Inflammatory macrophage treated with lipopolysaccharide for 4 hours (primary cell): ENCODE measurements at places on chromosomes 2 and 18.

GRCh38 chr2:119178776-119179175 is 20.2 kb upstream of the C1QL2 start:
- no peak for DNase-seq

DNA sequence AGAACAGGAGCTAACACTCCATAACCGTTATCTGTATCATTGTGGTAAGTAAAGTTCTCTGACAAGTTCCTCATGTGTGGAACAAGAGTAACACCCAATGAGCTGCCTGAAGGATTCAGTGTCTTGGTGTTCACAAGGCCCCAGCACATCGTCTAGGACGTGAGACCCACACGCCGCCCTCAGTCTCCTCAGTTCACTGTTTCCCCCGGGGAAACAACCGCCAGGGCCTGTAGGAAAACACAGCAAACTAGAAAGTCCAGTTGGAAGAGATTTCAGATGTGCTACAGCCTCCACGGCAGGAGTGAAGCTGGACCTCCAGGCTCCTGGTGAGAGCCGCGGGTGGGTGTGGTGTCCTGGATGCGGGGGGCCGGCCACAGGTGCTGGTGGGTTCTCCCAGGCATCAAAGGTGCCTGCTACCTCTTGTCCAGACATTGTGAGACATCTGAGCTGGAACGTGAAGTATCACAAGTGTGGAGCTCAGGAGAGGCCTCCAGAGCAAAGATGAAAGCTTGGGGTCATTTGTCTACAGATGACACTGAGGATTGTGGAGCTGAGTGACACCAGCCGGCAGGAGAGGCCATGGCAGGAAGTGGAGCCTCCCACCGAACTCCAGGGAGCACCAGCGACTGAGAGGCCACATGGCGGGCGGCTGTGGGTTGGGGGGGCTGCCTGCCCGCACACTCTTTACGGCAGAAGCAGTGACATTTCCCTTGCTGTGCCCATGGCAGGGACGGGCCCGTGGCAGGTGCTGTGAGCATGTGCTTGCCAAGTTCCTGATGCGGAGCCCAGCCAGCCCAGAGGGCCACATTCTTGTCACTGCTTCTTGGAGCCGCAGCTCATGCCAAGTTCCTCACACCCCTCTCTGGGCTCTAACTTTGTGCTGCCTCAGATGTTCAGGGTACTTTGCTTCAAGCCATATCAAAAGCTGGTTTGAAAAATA is 131.2 kb downstream of the TMEM18 start:
- DNase-seq = no peak

DNA sequence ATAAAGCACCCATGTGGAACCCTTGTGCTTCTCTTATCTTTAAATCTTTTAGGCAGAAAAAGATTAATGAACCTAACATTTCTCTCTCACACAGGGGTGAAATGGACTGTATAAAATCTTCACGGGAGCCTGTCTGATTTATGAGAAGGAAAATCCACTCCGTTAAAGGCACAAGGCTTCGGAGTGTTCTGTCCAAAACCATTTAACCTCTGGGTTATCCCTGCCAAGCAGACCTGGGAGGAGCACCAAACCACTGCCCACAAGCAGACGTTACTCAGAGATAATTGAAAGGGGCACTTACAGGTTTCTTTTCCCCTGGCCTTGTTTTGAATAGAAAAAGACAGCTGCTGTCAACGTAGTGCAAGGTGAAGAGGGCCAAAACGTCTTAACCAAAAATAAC is 184.4 kb upstream of the DOK6 start:
- no peak for DNase-seq

GRCh38 chr18:56727399-56727798 is 76.2 kb downstream of the WDR7 start:
- no peak for DNase-seq

- no peak for DNase-seq
Observed at GRCh38 chr2:107414376-107414775, 412.3 kb upstream of the RGPD4 start.

DNA sequence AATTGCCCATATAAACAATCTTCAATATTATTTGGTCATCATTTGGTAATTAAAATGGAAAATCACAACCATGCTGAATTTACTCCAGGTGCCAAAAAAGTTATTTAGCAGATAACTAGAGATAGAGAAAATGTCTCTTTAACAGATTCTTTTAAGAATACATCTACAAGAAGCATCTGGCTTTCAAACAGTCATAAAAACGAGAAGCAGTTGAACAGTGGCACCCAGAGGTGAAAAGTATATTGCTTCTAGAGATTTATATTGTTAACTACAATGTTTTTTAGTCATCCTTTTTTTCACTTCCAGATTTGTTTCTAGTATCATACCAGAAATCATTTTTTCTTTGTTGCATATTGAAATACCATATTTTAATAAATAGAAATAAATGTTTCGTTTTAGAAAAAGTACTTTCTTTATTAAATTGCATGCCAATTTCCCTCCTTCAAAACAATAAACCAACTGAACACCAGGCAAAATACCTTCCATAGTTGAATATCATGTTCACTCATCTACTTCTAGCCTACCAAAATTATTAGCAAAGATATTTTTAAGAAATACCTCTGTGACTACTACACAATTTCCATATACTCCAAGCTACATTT is 65.4 kb upstream of the HNRNPA3 start:
- DNase-seq = peak; percentile 74

DNA sequence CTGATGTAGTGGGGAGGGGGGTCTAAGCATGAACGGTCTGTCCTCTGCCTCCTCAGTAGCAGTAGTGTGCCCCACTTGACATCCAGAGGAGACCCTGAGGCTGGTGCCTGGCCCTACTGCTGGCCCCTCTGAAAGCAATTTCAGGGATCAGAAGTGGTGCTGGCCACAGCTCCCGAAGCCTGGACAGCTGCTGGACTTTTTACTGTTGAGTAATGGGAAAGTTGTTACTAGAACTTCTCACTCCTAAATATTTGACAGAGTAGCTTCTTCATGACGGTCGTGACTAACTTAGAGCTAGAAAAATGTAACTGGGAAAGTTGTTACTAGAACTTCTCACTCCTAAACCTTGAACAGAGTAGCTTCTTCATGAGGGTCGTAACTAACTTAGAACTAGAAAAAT is 23.3 kb downstream of the CTDP1 start:
- DNase-seq = no peak

- no peak for DNase-seq
Observed at GRCh38 chr2:239264492-239264837, 136.4 kb downstream of the HDAC4 start.

DNA sequence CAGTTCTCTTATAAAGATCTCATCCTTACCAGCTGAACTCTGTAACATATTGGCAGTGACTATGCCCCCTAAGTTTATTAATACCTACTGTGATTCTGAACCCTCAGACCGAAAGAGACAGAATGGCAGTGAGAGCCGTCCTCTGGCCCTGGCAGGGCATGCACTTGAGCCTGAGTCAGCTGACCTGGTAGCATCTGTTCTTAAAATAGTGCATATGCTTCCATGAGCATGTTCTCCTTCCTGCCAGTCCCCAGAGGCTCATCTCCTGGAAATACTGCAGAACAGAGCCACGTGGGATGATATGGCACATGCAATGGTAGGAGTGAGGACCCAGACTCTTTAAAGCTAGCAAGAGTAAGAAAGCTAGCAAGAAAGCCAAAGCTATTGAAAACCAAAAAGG is 59.0 kb downstream of the RASGRP3 start:
- DNase-seq = no peak

GRCh38 chr2:31033032-31033431 is 105.2 kb downstream of the GALNT14 start:
- DNase-seq = no peak

- DNase-seq = no peak
Observed at GRCh38 chr2:37858400-37858711, 66.7 kb upstream of the RMDN2 start.

DNA sequence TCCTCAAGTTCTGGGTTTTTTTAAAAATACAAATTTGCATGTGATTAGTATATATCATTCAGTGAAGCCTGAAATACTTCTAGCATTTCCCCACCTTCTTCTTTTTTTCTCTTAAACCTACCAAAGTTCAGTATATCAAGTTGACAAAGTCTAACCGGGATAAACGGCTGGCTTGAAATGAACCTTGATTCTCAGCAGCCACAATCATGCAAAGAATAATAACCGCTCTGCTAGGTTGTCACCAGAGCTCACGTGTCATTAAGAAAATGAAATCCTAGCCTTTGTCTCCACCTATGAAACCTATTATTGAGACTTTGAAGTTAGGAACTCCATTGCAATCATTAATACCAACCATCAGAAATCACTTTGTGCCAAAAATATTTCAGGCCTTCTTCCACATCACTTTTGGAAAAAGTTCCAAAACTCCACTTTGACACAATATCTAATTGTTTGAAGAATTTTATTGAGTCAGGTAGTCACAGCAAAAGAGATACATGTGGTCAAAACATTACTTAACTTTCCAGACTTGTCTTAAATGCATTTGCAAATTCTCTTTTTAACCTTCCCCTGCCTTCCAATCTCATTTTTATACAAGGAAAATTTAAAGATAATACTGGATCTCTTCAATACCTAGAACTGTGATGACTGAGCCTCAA is 285.6 kb upstream of the ACVR2A start:
- DNase-seq = no peak

GRCh38 chr2:41460661-41461060 is 587.2 kb upstream of the PKDCC start:
- no peak for DNase-seq

GRCh38 chr2:161068670-161069069 is 91.6 kb upstream of the TANK start:
- peak; percentile 37 for DNase-seq

DNA sequence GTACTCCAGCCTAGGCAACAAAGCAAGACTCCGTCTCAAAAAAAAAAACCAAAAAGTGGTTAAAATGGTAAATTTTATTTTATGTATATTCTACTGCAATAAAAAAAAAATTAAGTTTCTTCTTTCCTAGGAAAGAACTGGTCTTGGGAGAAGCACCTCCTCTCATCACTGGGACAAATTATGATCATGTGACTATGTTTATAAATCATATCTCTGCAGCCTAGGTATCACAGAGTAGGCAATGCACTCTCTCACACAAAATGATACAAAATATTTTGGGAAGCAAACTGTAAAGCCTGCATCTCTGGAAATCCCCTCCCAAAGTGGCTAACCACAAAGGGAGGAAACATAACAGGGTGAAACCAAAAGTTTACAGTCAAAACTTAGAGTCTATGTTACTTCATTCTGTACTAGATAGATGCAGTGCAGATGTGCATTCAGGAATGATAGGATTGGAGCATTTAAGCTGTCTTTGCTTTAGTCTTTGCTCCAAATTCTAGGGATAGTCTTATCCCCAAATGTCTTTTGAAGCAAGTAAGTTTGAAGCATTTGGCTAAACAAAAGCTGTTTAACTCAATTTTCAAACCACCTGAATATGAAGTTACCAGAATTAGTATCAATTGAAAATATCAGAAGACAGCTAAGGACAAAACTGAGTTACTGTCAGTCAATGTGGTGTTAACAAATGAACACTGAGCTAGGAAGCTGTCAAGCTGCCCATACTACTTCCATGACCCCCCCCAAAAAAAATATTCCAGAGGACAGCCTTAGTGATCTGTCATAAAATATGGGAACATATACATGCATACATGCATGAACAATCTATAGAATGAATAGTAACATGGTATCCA is 21.1 kb upstream of the MALT1 start:
- peak; percentile 89 for DNase-seq

GRCh38 chr2:7709907-7710306 is 792.7 kb downstream of the RNF144A start:
- no peak for DNase-seq

- DNase-seq = no peak
Observed at GRCh38 chr2:109148117-109148746, 19.2 kb downstream of the SH3RF3 start.

GRCh38 chr18:13661779-13662256 is 64.5 kb downstream of the FAM210A start:
- no peak for DNase-seq

- DNase-seq = no peak
Observed at GRCh38 chr2:128424406-128425171, 105.9 kb upstream of the HS6ST1 start.

DNA sequence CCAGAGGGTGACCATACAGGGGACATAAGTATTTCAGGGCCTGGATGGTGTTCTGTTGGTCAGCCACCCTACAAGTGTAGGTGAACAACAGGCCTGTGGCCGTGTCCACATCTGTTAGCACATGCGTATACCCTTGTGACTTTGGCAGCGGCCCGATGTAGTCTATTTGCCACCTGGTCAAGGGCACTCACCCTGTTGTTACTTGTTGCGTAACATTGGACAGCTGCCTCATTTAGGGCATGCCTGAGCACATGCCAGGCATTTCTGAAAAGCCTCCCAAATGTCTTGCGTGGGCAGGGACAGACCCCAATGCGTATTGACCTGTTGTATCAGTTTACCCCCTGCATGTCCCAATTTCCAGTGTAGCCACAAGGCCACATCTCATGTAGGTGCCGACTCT is 235.0 kb downstream of the MBD5 start:
- no peak for DNase-seq

GRCh38 chr2:150769421-150769820 is 282.0 kb upstream of the RND3 start:
- DNase-seq = no peak

DNA sequence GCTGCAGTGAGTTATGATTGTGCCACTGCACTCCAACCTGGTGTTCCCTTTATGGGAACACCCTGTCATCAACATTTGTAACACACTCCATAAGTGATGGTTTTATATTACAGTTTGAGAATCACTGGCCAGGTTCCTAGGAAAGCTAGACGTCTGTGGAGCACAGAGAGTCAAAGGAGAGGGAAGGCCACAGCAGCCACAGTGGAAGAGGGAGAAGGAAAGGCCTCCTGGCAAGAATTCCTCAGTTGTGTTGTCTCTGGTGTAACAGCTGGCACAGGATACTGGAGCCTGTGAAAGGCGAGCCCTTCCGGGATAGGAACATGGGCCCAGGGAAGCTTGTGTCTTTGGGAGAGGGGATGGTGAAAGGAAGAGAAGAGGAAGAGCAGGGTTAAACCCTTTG is 360.5 kb upstream of the PIK3C3 start:
- no peak for DNase-seq

DNA sequence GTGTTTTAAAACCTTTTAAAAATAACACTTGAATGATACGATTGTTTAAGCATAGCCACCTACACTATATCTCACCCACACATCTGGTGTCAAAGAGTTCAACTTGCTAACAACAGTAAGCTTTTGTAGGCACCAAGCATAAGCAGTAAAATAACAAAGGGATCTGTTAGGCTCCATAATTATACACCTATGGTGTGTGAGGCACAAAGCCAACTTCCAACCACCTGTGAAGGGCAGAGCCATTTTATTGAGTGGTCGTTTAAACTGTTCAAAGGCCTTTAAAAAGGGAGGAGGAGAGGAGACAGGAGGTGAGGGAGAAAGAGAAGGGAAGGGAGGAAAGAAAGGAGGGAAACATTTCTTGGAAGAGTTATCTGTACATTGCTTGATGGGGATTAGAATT is 27.9 kb downstream of the NEMP2 start:
- DNase-seq = no peak

DNA sequence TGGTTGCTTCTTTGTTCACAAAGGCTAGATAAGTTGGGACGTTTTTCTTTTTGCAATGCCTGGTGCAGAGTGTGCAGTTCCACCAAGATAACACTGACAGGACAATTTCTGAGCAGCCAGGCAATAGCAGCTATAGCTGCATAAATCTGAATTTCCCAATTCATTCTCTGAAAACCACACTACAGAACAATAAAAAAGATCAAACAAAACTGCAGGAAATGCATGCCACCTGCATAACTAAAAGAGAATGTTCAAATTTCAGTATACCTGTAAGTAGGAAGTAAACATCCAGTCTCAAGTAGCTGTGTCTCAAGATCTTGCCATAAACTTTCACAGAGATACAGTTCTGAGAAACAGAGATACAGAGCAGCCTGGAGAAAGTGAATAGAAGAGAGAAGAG is 5.3 kb upstream of the KCTD18 start:
- no peak for DNase-seq

GRCh38 chr18:41121116-41121826 is 833.8 kb upstream of the PIK3C3 start:
- DNase-seq = no peak
